Omental fat pad (tissue), 4 donors: ENCODE measurements at places on chromosomes 5 and 9. TPM values are rescaled to one million over a fixed set of nuclear protein-coding genes. Genes with fewer than 3 reads are reported as not detected.

GRCh38 chr5:116375926-116376325, 198.7 kb downstream of the SEMA6A start:
- no peak for DNase-seq

DNA sequence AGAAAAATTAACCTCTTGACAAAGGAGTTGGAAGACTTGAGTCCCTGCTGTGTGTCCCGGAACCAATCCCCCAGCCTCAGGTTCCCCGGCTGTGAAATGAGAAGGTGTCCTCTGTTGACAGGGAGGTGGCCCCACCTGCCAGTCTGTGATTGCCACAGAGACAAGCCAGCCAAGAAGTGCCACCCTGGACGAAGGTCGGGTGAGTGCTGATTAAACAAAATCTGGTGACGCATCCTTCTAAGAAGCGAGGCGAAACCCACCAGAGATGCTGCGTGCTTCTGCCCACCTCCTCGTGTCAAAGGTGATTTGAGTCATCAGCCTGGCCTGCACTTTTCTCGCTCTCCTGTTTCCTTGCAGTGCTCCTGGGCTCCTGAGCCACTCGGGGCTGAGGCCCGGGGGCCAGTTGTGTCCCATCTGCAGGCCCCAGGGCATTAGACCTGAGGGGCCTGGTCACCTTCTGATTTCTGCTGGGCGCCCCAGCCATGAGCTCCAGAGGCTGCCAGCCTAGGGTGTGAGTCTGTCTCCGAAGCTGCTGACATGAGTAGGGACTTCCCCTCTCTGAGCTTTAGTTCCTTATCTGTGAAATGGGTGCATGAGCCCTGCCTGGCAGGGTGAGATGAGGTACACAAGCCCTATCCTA, 28.7 kb downstream of the NEK6 start:
- DNase-seq, result no peak

GRCh38 chr9:106727969-106728368, 135.0 kb upstream of the ZNF462 start:
- DNase-seq, result no peak

DNA sequence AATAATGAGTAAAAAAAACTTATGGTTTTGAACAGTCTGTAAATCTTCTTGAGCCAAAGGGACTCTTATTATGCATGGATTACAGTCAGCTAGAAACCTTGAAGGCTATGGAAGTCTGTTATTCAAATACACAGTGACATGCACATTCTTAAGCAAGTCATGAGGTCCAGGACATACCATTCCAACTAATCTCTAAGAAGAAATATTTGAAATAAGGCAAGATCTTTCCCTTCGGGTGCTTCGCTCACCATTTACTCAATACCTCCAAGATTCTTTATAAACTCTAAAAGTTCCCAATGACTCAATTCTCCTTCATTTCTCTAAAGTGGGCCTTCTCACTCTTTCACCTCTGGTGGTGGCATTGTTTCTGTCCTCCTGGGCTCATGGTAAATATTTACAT, 811.0 kb downstream of the NR2F1-AS1 start:
- DNase-seq, result no peak

- no peak for DNase-seq
Measured at GRCh38 chr5:62621280-62621679, 42.7 kb downstream of the LRRC70 start.

DNA sequence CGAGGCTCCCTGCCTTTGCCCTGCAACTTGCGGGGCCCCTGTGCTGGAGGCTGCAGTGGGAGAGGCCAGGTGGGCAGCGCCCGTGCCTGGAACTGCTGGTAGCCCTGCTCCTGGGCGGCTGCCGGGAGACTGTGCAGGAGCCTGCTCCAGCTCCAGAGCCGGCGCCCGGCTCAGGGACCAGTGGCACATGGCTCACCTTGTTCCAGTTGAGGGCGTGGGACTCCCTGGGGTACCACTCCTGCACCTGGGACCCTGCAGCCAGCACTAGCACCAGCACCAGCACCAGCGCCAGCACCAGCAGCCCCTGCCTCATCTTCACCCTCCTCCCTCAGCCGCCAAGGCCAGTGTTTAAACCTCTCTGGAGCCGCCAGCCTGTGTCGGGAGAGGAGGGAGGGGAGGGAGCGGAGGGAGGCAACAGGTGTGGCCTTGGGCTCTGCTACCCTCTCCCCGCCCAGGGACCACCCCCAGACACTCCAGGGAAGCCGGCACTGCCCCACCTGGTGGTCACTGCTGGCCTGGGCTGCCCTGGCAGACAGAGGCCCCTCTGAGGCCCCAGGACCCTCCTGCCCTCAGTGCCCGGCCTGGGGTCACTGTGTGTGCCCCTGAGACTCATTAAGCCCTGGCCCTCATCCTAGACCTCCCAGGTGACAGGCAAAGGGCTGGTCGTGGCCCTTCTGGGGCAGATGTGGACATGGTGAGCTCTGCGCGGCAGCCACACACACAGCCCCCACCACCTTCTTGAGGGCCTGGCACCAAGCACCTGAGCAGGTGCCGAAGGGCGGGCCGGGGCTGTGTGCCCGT, at the start of gene LCN10:
LCN10 (minus strand) TSS at position 350 of the 801 bp plus-strand sequence; CDS start at position 313, 37 bp downstream.
- DNase-seq, result no peak

DNA sequence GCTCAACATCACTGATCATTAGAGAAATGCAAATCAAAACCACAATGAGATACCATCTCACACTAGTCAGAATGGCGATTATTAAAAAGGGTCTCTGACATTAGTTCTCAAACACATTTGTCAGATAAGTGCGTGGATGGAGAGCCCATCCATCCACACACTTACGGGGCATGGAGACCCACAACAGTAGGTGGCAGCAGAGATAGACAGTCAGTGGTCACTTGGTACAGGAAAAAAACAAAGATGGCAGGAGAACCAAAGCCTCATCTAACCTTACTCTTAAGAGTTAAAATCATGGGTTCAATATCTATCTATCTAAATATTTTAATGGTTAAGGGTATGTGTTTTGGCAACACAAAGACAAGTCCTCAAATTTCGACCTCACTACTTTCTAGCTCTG, 1378.7 kb upstream of the C9orf72 start:
- no peak for DNase-seq

- no peak for DNase-seq
Measured at GRCh38 chr5:23367874-23368273, 139.5 kb upstream of the PRDM9 start.

GRCh38 chr5:83474991-83475390, 3.4 kb downstream of the VCAN start:
- no peak for DNase-seq

DNA sequence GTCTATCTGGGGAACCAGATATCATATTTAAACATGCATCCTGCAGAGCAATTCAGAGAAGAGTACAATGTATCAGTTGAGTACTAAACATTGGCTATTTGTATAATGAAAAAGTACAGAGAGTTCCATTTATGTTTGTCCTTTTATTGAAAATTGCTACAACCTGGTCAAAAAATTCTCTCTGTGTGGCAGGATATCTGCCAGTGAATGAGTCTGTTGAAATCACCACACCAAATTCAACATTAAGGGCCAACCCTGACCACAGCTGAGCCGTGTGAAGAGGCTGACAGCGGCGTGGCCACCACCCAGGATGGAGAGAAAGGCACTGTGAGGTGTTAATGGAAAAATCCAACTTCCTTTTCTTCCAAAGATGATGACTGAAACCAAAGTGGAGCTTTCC, 422.7 kb upstream of the PIK3R1 start:
- DNase-seq, result no peak

- DNase-seq, result no peak
Measured at GRCh38 chr5:83767409-83767992, 46.8 kb upstream of the HAPLN1 start.

DNA sequence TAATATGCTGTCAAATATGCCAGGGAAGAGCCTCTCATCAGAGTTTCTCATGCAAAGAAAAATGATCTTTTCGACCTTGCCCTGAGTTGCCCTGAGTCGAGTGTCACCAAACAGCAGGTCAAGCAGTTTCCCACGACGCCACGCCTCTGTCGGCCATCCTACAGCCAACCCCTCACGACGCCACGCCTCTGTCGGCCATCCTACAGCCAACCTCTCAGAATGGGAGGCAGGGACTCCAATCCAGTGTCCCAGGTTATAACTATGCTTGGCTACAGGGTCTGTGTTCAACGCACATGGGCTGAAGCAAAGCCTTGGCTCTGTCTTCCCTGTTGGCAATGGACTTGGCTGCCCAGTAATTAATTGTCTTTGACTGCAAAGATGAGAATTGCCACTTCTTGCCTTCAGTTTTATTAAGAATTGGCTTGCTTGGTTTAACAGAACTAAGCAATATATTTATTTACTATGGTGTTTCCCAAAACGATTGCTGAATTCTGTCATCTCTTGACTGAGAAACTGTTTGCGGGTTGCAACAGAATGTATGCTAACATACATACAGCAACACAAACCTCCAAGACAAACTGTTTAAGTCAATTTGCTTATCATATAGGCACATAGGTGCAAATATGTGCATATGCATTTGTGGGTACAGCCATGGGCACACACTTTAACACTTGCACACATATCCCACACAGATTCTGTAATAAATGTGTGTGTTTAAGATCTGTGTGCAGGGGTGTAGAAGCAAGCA, 352.9 kb downstream of the GLIS3 start:
- no peak for DNase-seq

FOXD4 gene
- 0.48 TPM for total RNA-seq

IFNA2 gene
- total RNA-seq, result not detected

C8G gene
- not detected for total RNA-seq

DDX4 gene
- not detected for total RNA-seq

BRD9 gene
- total RNA-seq, result 44.6 TPM

CDC14B gene
- 23.7 TPM for total RNA-seq
